ENCODE measurements at places on chromosomes 7 and 10.

DNA sequence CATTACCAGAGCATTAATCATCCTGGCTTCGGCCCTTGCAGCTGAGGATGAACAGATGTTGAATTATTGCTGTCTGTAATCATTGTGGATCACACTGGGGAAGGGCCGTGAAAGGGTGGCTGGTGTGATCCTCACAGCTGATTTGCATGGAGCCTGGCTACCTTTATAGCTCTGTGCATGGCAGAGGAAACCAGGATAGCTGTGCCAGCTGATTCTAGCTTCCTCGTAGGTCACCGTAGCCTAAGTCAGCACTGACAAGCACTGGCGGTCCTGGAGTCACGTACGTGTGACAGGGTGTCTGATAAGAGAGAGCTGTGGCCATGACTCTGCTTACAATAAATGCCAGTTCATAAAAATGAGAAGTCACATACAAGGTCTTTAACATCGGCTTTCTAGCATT lies 76.5 kb downstream of the INSYN2A start:
- H3K27me3 ChIP-seq = no peaks in the 10 kb centered on the region
- no peak overlapping the region for H3K27ac ChIP-seq
- H3K36me3 ChIP-seq = peaks cover 14% of the 10 kb centered on the region

DNA sequence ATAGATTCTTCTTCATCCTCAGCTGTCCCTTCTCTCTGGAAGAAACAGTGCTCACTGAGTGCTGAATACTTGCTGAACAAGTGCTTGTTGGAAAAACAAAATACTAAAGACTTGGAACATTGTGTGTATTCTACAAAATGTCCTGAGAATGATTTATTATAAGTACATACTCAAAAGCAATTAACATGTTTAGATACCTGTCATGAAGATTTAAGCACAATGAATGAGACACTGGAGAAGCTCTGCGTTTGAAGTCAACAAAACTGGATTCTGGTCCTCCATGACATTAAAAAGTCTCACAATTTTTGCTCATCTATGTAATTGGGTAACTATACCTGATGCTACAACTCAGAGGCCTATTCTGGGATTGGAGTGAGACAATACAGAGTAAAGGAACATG lies 34.8 kb upstream of the LAMB1 start:
- H3K27ac ChIP-seq = no peak overlapping the region
- H3K36me3 ChIP-seq = no peaks in the 10 kb centered on the region
- no peak overlapping the region for H3K4me3 ChIP-seq
- H3K27me3 ChIP-seq = no peaks in the 10 kb centered on the region

GRCh38 chr7:116024826-116025809 lies 5.4 kb downstream of the TFEC start:
- no peak for DNase-seq
- no peaks in the 10 kb centered on the region for H3K4me1 ChIP-seq
- H3K4me3 ChIP-seq = no peak overlapping the region
- H3K36me3 ChIP-seq = no peaks in the 10 kb centered on the region
- no peaks in the 10 kb centered on the region for H3K27me3 ChIP-seq
- no peak overlapping the region for H3K27ac ChIP-seq

GRCh38 chr10:112122827-112123226 lies 60.7 kb downstream of the GPAM start:
- no peaks in the 10 kb centered on the region for H3K4me1 ChIP-seq
- H3K27me3 ChIP-seq = no peaks in the 10 kb centered on the region
- peak; percentile 37 for DNase-seq
- H3K27ac ChIP-seq = no peak overlapping the region
- H3K4me3 ChIP-seq = no peak overlapping the region

Data from endodermal cell (in vitro differentiated cells).